ENCODE measurements at places on chromosomes 12 and 14. TPM values are rescaled to one million over a fixed set of nuclear protein-coding genes. Genes with fewer than 3 reads are reported as not detected.

DNA sequence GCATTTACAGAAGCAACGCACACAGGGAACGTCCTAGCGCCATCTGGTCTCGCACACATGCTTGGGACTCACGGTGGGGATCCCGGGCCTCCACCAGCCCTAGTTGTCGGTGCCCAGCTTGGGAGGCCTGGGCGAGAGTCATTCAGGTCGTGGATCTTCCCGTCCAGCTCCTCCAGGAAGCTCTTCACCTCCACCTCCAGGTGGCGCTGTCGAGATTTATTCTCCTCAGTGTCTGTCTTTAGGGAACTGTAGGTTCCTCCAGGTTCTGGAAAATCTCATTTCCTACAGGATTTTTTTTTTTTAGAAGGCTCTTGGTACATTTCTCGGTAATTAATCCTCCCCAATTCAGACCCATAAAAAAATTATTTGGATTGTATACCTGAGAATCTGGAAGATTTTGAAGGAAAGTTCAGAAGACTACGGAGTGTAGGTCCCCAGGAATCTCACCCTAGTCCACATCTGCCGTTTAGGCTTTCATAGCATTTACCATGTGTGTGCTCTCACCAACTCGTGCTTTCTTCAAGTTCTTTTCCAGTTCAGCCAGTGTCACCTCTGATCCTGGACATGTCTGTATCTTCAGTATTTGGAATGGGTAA is 910.0 kb downstream of the TMEM121 start:
- no peak for DNase-seq

GRCh38 chr14:34554540-34555250 is 15.2 kb upstream of the EAPP start:
- DNase-seq = no peak

DNA sequence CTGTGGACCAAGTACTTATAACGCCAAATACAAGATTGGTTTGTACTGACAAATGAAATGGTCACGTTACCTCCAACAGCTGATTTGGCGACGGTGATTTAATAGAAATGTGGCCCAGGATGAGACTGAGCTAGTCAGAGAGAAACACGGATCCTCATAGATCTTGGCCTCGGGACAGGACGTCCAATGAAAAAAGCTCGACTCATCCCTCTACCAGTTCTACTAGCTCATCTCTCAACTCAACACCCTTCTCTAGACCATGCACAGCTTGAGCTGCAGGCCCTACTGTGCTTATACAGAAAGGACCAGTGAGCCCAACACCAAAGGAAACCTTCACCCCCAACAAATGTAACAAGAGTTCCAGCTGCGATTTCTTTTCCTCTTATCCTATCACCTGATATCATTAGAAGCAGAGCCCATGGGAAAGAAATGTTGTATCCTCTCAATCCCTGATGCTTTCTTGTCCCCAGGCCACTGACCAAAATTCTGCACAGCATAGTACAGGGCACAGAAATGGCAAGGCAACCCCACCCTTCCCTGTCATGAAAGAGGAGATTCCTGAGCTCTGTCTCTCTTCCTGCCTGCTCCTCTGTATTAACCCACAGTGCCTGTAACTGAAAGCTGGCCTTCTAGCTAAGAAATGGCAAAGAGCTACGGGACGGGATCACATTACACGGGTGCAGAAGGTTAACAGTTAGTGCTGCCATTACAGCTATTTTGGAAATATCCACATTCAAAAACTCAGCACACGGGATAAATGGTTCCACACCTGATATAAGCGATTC is 39.2 kb downstream of the DICER1 start:
- no peak for DNase-seq

GRCh38 chr12:12086362-12086761 is 15.6 kb downstream of the BCL2L14 start:
- no peak for DNase-seq

Gene RDH5
- polyA plus RNA-seq = 40.2 TPM

Gene KLRK1
- not detected for polyA plus RNA-seq

Gene GPRC5D
- not detected for polyA plus RNA-seq

Gene IGFBP6
- polyA plus RNA-seq = 82.9 TPM

- no peak for DNase-seq
Measured at GRCh38 chr14:64702493-64703394, 1.5 kb upstream of the PLEKHG3 start.

- no peak for DNase-seq
Measured at GRCh38 chr12:68529466-68529865, 81.2 kb upstream of the RAP1B start.

Gene KRT82
- polyA plus RNA-seq = not detected

GRCh38 chr12:88267630-88268029 is 125.5 kb downstream of the TMTC3 start:
- no peak for DNase-seq

DNA sequence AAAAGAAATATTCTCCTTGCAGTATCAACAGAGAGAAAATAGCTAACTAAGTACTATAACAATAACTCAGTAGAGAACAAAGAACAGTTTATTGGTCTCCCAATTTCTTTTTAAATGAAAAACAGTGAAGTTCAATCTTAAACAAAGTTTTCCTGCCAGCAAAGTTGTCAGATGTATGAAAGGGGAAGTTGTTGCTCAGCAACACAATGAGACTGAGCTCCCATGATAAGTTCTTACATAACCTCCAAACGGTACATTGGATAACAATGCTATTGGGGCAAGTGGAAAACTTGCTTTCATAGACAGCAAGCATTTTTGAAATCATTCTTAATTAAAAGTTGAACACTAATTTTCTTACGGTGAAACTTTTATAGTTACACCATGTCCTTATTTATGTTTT is 94.9 kb downstream of the ALG10B start:
- no peak for DNase-seq

GRCh38 chr14:48925184-48925583 is 661.0 kb downstream of the RPS29 start:
- no peak for DNase-seq

Gene CEBPE
- polyA plus RNA-seq = not detected

Measured in muscle of arm (tissue), 14 donors.